Brain (organoid and tissue), 16 donors: ENCODE measurements at places on chromosomes 12 and 14.

GRCh38 chr14:50954811-50955372 is 10.6 kb upstream of the PYGL start:
- peak; percentile 88 for DNase-seq

- no peak for DNase-seq
These were observed 170.4 kb upstream of the HIF1A start for GRCh38 chr14:61524936-61525292.

DNA sequence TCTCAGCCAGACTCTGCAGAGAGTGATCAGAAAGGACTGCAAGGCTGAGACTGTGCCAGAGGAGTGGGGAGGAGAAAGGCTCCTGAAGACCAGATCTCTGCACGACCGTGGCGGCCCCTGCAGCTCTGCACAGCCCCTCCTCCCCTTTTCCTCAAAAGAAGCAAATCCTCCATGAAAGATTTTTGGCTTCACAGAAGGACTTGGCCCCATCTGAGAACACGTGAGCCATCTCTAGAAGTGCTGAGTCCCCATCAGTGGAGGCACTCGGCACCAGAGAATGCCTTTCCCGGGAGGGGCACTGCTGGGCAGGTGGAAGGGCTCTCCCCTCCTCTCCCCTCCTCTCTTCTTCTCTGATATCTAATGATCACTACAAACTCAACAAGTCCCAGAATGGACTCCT is 6.8 kb downstream of the FIGNL2 start:
- peak; percentile 47 for DNase-seq

DNA sequence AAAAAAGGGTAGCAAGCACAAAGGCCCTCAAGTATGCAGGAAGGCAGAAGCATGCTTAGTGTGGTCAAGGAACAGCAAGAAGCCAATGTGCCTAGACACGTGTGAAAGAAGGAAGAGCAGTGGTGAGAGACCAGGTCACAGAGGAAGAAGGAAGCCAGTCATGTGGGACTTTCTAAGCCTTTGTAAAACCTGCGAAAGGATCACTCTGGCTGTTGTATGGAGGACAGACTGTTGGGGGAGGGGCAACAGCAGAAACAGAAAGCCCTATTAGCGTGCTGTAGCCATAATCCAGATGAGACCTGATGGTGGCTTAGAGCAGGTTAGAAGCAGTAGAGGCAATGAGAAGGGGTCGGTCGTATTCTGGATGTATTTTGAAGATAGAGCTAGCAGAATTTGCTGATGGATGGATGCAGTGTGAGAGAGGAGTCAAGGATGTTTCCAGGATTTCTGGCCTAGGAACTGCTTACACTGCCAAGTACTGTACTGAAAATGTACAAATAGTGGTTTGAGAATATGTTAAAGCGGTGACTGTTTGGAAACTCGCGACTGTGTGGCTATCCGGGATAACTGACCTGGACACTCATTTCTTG is 5.7 kb upstream of the MLF2 start:
- no peak for DNase-seq

DNA sequence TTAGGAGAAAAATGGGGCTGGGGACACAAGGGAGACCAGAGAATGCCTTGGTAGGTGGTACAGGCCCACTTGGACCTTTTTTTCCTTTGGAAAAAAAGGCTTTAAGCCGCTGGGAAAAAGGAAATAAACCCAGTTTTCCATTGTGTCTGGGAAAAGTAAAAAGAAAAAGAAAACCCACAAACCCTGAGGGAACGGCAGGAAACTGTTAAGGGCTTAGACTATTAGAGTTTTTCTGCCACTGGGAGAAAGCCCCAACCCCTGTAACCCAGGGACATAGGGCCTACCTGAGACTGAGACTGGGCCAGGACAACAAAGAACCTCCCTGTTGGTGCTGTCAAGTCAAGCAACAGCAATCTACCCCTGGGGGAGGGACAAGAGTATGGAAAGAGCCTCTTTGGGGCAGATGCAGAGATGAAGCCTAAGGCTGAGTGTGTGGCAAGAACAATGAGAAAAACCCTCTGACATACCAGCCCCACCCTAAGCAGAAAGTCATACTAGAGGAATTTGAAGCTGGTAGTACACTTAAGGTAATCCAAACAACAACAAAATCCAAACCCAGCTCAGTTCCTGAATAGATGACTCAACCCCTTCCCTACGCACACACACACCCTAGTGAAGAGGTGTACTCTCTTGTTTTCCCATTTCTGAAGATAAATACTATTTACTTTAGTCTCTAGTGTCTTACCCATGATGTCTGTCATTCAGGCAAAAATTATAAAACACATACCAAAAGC is 22.8 kb downstream of the ATF1 start:
- no peak for DNase-seq

- DNase-seq: no peak
These were observed 10.7 kb downstream of the EID3 start for GRCh38 chr12:104314242-104314614.

DNA sequence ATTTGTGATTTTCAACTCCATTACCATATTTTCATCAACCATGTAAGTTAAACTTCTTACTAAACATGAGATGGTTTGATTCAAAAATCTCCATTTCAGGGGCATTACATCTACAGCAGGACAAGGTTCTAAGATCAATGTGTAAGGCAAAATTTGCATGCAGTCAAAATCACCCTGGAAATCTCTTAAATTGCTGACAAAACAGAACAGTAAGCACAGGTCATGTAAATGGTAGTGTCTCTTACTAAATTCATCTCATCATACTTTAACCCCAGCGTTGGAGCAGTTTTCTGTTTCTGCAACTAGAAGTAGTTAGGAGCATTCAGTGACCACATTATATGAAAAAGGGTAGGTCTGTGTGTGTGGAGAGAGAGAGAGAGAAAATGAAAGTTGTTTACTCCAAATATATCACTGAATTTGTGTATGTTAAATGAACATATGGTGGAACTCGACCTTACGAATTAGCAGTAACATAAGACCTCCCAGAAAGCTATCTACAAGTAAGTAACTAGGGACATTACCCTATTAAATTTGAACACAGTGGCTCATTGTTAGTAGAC is 227.5 kb downstream of the SSPN start:
- DNase-seq: no peak

DNA sequence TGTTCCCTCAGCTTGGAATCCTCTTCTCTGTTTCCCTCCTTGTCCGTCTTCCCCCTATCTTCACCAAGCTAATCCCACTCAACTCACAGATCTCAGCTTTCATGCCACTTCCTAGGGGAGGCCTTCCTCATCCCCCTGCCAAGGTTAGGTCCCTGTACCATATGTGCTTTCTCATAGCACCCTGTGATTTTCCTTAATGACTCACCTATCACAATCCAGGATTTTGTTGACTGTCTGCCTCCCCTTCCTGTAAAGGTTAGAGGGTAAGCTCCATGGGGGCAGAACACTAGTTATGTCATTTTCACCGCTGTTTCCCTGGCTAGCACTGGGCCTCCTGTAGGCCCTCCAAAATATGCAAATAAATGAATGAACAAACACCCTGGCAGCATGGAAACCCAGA is 57.6 kb downstream of the CRADD start:
- DNase-seq: no peak

GRCh38 chr12:122985338-122986257 is 5.1 kb downstream of the ARL6IP4 start:
- DNase-seq: no peak

DNA sequence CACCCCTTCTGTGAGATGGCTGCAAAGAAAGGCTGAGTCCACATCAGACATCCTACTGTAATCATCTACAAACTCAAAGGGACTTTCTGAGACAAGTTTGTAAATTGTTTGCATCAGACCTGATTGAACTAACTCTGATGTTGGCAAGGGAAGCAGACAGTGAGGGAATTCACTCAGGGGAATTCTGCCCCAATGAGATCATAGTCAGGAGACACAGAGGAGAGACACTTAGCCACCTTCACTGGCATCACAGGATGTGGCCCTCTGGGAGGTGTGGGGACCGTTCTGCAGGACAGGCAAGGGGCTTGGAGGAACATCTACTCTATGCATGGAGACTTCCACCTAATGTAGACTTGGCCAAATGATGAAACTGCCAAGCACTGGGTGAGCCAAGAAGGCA is 70.7 kb upstream of the DDX11 start:
- DNase-seq: no peak

DNA sequence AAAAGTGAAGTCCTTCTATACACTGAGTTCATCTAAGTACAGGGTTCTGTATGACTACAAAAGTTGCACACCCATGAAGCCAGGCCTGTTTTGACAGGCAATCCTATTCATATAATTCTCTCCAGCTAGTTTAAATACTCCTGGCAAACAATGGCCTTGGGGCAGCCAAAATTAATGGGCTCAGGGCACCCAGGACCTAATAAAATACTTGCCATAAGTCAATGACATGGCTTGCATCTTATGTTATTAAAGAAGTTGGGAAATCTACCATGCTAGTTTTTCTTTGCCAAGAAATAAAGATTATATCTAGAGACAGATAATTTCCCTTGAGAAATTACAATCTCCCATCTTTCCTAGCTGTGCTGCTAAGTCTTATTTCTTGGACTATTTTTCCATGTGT is 11.1 kb upstream of the TMTC1 start:
- DNase-seq: no peak

DNA sequence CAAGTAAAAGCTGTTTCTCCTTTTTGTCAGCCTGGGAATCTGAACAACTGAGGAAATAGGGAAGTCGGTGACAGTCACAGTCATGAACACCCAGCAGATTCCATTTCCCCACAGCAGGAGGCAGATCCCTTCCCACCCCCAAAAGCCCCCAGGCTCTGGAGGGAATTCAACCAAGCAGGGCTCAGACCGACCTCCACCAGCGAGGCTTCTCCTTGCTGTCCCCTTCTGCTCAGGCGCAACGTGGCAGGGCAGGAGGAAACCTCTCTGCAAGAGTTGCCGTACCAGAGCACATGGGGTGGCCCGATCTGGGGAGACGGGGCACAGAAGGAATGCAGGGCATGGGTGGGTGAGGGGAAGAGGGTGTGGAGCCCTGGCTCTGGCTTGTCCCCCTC is 319 bp downstream of the GALNT6 start:
- no peak for DNase-seq

DNA sequence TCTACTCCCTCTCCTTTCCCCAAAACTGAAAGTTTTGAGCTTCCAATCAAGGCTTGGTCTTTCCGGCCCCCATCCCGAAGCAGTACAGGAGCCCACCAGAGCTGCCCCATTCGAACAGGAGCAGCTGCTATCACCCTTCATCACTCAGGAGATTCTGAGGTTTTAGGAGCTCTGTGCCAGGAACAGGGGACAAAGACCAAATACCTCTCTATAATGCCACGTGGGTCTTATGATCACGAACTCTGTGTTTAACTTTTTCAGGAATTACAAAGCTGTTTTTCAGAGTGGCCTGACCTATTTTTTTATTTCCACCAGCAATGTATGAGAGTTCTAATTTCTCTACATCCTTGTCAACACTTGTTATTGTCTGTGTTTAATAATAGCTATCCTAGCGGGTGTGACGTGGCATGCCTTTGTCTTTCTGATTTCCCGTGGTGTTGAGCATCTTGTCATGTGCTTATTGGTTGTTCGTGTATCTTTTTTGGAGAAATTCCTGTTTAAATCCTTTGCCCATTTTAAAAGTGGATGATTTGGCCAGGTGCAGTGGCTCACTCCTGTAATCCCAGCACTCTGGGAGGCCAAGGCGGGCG is 21.7 kb downstream of the COA8 start:
- DNase-seq: no peak

- DNase-seq: no peak
These were observed 7.1 kb downstream of the SNRNP35 start for GRCh38 chr12:123465084-123465483.

- peak; percentile 18 for DNase-seq
These were observed 409.5 kb downstream of the SLC6A15 start for GRCh38 chr12:84502907-84503787.

- no peak for DNase-seq
These were observed 29.5 kb downstream of the CACNA1C start for GRCh38 chr12:2082321-2082720.

DNA sequence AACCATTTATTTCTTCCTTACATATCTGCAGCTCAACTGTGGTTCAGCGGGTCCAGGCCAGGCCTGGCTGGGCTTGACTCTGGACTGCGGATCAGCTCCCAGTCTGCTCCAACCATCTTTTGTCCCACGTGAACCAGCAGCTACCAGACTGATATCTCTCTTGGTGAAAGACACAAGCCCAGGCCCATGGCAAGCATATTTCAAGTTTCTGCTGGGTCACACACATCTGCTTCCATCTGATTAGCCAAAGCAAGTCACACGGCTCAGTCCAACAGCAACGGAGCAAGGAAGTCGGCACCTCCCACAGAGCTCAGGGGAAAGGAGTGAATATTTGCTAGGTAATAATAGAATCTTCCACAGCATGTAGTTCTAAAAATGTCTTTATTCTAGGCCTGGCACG is 24.7 kb upstream of the MARK3 start:
- DNase-seq: no peak

- DNase-seq: peak; percentile 62
These were observed 75.0 kb downstream of the BICD1 start for GRCh38 chr12:32181498-32182175.

DNA sequence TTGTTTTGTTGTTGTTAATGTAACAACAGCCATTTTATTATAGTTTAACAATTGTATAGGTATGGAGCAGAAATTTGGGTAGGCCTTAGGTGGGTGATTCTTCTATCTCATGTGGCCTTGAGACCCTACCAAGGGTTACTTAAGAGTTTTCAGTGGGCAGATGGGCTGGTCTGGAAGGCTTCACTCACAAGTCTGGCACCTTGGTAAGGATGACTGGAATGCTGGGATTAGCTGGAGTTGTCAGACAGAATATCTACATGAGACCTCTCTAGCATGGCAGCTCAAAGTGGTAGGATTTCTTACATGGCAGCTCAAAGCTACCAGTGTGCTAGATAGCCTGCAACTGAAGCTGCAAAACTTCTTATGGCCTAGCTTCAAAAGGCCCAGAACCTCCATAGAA is 2.2 kb upstream of the MARS1 start:
- DNase-seq: peak; percentile 15

GRCh38 chr12:88802096-88802706 is 221.9 kb upstream of the KITLG start:
- no peak for DNase-seq

DNA sequence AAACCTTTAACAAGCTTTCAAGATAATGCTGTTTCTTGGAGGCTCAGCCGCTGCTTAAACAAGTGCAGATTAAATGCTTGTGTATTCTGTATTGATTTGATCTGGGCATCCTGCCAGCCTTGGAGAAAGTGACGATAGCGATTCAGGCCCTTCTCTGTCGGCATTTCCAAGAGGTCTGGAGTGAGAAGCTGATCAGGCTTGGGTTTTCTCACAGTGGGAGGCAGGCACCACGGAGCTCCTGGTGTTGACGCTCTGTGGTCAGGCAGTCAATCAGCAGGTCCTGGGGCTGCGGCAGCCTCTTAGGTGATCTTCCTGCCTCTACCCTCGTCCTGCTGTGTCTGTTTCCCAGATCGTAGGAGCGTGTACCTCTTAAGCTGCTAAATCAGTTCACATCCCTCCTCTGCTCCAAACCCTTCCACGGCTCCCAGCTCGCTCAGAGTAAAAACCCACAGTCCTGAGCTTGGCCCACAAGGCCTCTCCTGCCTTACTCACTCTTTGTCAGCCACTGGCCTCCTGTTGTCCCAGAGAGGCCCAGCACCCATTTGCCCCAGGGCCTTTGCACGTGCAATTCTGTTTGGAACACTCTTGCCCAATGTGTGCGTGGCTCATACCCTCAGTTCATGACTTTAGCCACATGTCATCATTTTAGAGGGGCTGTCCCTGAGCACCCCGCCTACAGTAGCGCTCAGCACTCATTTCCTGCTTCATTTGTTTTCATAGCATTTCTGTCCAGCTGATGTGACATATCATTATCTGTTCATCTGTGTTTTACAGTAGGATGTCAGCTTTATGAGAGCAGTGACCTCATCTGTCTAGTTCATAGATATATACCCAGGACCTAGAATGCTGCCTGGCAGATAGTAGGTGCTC is 155.4 kb downstream of the AACS start:
- peak; percentile 85 for DNase-seq
